Activated B cell treated with CpG ODN at 0.5 μM for 24 hours (primary cell): ENCODE measurements at places on chromosomes 2 and 18.

GRCh38 chr2:5668682-5669250, 23.4 kb upstream of the SOX11 start:
- no peaks in the 10 kb centered on the region for H3K36me3 ChIP-seq
- H3K27me3 ChIP-seq = peaks cover 10% of the 10 kb centered on the region
- no peaks in the 10 kb centered on the region for H3K4me1 ChIP-seq
- no peak overlapping the region for H3K27ac ChIP-seq
- DNase-seq = no peak
- no peak overlapping the region for H3K4me3 ChIP-seq

DNA sequence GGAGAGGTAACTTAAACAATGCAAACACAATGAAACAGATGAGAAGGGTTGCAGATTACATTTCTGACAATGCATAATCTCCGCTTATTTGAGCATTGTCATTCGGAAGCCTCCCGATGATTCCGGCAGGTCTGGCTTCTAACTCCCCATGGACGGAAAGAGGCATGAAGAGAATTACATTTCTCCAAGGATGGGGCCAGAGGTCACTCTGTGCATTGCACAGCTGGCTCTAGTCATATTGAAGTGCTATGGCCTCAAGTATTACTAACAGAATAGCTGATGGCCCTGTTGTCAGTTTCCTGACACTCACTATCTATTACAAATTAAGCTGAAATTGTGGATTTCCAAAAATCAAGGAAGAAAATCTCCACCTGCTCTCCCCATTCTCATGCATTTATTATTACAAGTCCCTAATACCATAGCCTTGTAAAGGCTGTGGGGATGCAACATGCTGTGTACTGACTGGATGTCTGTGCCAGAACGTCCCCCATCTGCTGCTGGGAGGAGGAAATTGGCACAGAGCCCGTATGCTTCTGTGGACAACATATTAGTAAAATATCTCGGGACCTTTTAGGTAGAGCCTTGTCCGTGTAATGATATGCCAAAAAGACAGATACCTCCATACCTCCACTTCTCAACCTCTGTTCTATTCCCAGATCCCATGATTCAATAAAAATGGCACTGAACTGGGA, 168.1 kb downstream of the SETBP1 start:
- no peak for DNase-seq
- H3K4me3 ChIP-seq = no peak overlapping the region
- H3K4me1 ChIP-seq = peaks cover 81% of the 10 kb centered on the region
- no peak overlapping the region for H3K27ac ChIP-seq
- no peaks in the 10 kb centered on the region for H3K27me3 ChIP-seq

DNA sequence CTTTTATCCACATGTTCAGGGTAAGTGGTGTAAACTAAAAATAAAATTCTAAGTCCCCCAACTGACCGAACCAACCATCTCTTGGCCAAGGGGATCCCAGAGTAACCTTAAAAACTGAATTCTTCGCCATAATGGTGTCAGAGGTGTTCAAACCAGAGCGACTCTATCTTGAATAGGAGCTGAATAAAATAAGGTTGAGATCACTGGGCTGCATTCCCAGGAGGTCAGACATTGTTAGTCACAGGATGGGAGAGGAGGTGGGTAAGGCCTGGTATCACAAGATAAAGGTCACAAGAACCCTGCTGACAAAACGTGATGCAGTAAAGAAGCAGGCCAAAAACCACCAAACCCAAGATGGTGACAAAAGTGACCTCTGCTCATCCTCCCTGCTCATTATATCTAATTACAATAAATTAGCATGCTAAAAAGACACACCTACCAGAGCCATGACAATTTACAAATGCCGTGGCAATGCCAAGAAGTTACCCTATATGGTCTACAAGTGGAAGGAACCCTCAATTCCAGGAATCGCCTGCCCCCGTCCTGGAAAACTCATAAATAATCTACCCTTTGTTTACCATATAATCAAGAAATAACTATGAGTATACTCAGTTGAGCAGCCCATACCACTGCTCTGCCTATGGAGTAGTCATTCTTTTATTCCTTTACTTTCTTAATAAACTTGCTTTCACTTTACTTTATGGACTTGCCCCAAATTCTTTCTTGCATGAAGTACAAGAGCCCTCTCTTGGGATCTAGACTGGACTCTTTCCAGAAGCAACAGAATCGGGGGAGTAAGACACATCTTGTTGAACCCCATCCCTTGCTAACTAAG, 302.4 kb downstream of the STK39 start:
- no peak for DNase-seq
- no peaks in the 10 kb centered on the region for H3K4me1 ChIP-seq
- no peaks in the 10 kb centered on the region for H3K36me3 ChIP-seq
- no peak overlapping the region for H3K27ac ChIP-seq
- no peaks in the 10 kb centered on the region for H3K27me3 ChIP-seq

GRCh38 chr2:75180476-75180875, 18.8 kb downstream of the TACR1 start:
- no peak overlapping the region for H3K4me3 ChIP-seq
- H3K36me3 ChIP-seq = no peaks in the 10 kb centered on the region
- no peak overlapping the region for H3K27ac ChIP-seq
- H3K4me1 ChIP-seq = no peaks in the 10 kb centered on the region
- H3K27me3 ChIP-seq = peaks cover 3% of the 10 kb centered on the region
- DNase-seq = no peak

DNA sequence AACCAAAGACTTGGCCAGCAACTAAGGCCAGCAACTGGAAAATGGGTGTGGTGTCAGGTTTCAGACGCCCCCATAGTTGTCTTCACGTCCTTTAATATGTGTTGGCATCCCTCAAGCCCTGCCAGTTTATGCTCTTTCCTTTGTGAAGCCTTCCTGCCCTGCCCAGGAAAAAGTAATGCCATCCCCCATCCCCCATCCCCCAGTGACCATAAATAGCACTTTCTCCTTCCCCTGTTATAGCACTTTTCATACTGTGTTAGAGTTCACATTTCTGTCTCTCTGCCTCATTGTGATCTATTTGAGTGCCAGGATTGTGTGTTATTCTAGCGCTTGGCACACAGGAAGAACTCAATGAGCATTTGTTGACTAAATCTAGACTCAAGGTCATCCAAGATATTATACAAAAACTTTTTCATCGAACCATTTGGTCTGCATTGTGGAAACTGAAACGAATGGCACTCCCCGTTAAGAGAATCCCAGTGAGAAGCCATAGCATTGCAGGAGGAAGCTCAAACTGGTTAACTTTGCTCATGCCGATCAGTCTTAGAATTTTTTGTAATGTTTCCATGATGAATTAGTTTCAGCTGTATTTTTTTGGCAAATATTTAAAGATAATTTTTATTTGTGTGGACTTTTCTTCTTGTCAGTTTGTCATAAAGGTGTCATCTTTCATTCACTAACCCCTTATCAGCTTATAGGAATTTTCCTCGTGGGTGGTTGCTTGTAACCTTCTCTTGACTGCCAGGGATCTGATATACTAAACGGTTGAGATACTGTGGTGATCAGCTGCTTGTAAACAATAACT, 15.7 kb downstream of the CRIM1 start:
- no peak overlapping the region for H3K4me3 ChIP-seq
- no peak for DNase-seq
- H3K27me3 ChIP-seq = peaks cover 1% of the 10 kb centered on the region
- H3K27ac ChIP-seq = no peak overlapping the region
- H3K4me1 ChIP-seq = no peaks in the 10 kb centered on the region
- no peaks in the 10 kb centered on the region for H3K36me3 ChIP-seq

GRCh38 chr2:68235090-68235489, 17.2 kb downstream of the PPP3R1 start:
- H3K4me1 ChIP-seq = peaks cover 91% of the 10 kb centered on the region
- H3K27ac ChIP-seq = no peak overlapping the region
- H3K4me3 ChIP-seq = no peak overlapping the region
- no peak for DNase-seq
- peaks cover 26% of the 10 kb centered on the region for H3K36me3 ChIP-seq
